Fibroblast of villous mesenchyme (primary cell): ENCODE measurements at places on chromosomes 6 and 20. TPM values are rescaled to one million over a fixed set of nuclear protein-coding genes. Genes with fewer than 3 reads are reported as not detected.

Gene REM1
- total RNA-seq = not detected in 2 replicates

Gene PI3
- not detected in 2 replicates for total RNA-seq

Gene SLC24A3
- total RNA-seq = 0.86 and 4.2 TPM in 2 replicates

Gene WASF1
- total RNA-seq = 10.3 and 14.2 TPM in 2 replicates

Gene SLC32A1
- total RNA-seq = not detected in 2 replicates

Gene MAPK13
- 8.1 and 10.8 TPM in 2 replicates for total RNA-seq

Gene NOX3
- not detected in 2 replicates for total RNA-seq

Gene NMBR
- total RNA-seq = not detected in 2 replicates

Gene HRH3
- not detected in 2 replicates for total RNA-seq

Gene ADGRF4
- 0.32 and 0.43 TPM in 2 replicates for total RNA-seq

Gene PPIL6
- total RNA-seq = 0.97 and 1.7 TPM in 2 replicates

Gene TLDC2
- total RNA-seq = 0.32 TPM in 1 of 2 replicates, not detected in the other

Gene ZSWIM3
- total RNA-seq = 3.2 and 5.6 TPM in 2 replicates

Gene HCK
- not detected in 2 replicates for total RNA-seq

Gene EFCAB8
- 0.32 and 1.3 TPM in 2 replicates for total RNA-seq

Gene PROKR2
- total RNA-seq = not detected in 2 replicates

Gene KCNQ5
- 0.86 and 0.97 TPM in 2 replicates for total RNA-seq

Gene TSHZ2
- total RNA-seq = 2.3 and 2.6 TPM in 2 replicates

Gene TASP1
- total RNA-seq = 8.1 and 9.5 TPM in 2 replicates

Gene VEGFA
- 84.2 and 132 TPM in 2 replicates for total RNA-seq

Gene PIGU
- total RNA-seq = 10.0 and 13.0 TPM in 2 replicates

Gene PSORS1C1
- total RNA-seq = 0.97 and 3.0 TPM in 2 replicates

Gene FKBP5
- 1.3 and 3.2 TPM in 2 replicates for total RNA-seq

Gene FNDC1
- total RNA-seq = under 0.01 TPM in 2 replicates

Gene MYLK2
- under 0.01 and 0.32 TPM in 2 replicates for total RNA-seq

Gene BTN1A1
- not detected in 2 replicates for total RNA-seq

Gene POPDC3
- 17.7 and 19.4 TPM in 2 replicates for total RNA-seq

Gene TRDN
- not detected in 2 replicates for total RNA-seq

Gene NKX2-2
- not detected in 2 replicates for total RNA-seq

Gene DYNLRB1
- total RNA-seq = 57.4 and 59.6 TPM in 2 replicates
